Left lung (tissue), 14 donors: ENCODE measurements at places on chromosomes 12 and 14. TPM values are rescaled to one million over a fixed set of nuclear protein-coding genes. Genes with fewer than 3 reads are reported as not detected.

The ATG101 gene
- 25.9 TPM for polyA plus RNA-seq

- DNase-seq, result no peak
These were observed 41.3 kb downstream of the CDC42BPB start for GRCh38 chr14:103016071-103016470.

DNA sequence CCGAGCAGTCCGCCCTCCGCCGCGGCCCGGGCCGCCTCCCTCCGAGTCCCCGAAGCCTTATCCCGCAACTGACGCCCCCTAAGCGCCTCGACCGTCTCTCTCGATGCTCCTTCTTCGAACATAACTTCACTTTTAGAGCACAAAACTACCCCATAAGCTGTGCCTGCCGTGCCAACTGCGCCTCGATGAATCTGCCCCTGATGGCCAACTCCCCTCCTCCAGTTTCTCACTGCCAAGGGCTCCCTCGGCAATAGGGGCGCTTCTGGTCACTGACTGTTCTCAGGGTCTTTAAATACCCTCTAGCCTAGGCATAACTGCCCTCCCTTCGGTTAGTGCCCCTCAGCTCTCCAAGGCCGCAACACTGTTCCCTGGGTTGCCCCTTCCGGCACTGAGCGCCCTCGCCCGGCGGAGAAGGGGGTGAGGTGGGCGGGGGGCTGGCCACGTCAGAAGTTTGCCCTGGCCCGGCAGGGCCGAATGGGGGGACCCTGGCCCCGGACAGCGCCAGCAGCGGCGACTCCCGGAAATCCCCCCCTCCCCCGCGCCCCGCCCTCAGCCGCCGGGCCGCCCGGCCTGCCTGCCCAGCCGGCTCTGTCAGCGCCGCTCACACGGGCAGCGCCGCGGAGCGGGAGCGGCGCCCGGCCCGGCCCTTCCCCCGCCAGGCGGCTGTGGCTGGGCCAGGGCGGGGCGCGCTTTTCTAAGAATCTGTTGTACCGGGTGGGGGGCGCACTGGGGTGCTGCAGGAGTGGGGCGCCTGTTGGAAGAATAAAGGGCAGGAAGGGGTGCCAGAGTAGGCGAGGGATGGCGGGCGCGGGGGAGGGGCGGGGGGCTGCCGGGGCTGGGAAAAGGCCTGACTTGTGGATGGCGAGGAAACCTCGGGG lies 10.6 kb downstream of the RARG start:
- peak; percentile 85 for DNase-seq

DNA sequence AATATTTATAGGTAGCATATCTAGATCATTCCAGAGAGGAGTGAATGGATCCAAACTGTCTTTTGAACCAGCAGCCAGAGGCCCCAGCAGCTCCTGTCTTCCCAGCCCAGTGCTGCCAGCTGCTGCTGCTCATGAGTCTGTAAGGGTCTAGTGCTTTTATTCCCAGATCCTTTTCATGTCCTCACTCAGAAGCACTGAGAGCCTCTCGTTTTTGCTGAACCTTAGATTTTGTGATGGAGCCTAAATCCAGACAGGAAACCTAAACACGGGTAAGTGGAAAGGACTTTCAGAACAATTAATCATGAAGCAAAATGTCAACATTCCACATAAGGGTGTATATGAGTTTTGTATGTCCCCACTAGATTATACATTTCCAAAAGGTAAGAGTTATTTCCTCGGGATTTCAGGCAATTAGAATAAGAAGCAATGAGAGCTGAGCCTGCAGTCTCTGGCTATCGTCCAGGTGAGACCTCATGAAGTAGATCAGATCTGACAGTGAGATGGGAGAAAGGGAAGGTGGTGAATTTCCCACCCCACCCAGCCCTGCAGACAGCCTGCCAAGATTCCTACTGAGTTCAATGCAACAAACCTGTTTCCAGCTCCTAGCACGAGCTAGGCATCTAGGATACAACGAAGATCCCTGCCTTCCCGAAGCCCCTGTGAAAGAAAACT lies 84.4 kb downstream of the NINJ2 start:
- no peak for DNase-seq

DNA sequence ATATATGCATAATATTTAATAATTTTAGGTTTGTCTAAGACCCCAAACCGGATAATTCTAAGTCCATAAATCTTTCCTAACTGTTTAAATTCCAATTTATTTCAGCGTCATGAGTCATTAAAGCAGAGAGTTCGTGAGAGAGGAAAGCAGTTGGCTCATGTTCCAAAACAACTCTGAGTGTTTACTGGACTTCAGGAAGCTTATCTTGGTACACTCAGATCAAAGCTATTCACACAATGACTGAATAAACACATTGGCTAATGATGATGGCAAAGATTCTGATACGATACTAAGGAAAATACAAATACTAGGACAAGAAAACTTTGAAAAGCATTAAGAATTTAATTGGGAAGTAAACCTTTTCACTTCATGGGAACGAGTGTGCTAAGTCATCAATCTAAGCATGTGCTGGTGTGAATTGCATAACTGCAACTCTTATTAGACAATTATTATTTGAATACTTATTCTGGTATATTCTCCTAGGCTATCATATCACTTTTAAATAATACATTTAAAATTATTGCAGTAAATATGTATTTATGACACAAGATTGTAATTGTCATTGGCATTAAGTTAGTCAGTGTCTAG lies 34.8 kb upstream of the CLEC14A start:
- DNase-seq, result no peak
